AML-193 (cell line): ENCODE measurements at places on chromosomes 2 and 18.

- no peak for DNase-seq
Measured at GRCh38 chr2:4844881-4845280, 847.3 kb upstream of the SOX11 start.

GRCh38 chr2:20302019-20302418 lies 48.6 kb downstream of the PUM2 start:
- no peak for DNase-seq

GRCh38 chr2:172242471-172242870 lies 139.8 kb upstream of the DLX2 start:
- DNase-seq: no peak

- peak; percentile 15 for DNase-seq
Measured at GRCh38 chr2:207235621-207236020, 69.9 kb upstream of the KLF7 start.

- no peak for DNase-seq
Measured at GRCh38 chr2:130834091-130834930, 2.4 kb upstream of the ARHGEF4 start.

DNA sequence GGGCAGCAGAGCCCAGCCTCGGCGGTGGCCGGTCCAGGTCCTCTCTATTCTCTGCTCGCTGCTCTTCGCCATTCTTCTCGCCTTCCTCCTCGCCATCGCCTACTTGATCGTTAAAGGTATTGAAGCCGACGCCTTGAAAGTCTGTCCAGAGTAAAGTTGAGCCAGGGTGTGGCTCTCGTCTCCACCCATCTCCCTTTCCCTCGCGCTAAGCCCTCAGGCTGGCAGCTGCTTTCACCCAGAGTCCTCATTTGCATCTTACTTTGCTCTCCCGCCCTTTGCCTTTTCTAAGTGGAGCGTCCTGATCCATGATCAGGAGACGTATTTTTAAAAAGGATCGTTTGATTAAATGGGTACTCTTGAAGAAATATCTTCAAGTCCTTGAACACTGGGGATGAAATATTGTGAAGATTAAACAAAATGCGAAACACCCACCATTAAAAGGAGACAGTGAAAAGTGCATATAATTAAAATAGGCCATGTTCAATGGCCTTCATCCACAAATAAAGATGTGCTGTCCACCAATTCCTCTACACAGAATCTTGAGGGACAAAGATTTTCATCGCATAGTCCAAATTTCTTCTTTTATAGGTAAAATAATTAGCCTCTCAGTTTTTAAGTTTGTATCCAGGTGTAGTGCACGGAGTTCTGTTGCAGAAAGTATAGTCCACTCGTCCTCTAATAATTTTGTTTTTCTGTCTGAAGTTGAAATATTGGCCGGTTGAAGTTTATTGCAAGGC lies 657 bp downstream of the ARL6IP6 start:
- DNase-seq: peak; percentile 64

DNA sequence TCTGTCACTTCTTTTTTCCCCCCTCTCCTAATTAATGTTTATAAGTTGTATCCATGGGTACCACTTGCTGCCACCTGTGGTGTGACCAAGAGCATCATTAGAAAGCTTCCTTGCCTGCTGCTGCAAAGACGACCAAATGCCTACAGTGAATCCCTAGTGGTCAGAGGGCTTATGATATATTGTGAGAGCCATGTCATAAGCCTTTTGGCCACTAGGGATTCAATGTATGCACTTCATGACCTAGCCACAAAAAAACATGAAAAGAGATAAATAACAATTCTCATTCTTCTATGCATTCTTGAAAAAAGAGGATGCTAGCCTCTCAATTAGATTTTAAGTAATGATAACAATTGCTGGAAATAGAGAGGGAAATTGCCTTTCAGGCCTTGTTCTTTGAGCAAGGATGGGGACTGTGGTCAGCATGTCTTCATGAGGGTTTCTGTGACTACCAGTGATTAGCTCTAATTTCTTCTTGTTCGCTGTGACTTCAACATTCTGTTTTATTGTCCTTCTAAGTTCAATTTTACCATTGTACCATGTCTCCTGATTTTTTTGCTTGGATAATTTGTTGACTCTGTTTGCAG lies 435.3 kb downstream of the TGIF1 start:
- peak; percentile 13 for DNase-seq

GRCh38 chr2:189178726-189179569 lies 613 bp downstream of the COL5A2 start:
- DNase-seq: no peak

DNA sequence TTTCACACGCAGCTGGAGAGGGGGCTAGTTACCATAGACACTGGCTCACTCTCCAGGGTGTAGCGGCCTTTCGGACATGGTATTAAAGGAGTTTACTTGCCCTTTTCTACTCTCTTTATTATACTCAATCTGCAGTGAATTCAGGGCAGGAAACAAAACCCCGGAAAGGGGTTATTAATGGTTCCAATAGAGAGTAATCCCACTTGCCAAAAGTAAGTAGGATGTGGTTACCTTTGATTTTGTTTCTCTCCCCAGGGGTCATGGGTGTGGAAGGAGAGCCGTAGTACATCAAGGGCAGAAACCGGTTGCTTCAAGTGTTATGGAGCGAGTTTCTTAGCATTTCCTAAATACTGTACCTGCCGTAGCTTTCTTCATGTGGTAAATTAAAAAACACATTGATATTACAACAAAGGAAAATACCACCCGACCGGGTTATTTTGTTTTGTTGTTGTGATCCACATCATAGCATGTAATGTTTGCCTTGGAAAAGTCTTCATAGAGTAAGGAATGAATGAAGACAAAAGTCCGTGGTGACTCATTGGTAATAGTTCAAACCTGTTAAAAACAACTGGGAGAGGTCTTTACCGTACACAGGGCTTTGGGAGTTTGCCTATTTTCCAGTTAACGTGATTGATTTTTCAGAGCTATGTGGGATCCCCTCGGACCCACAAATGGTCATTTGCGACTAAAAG lies 71.5 kb downstream of the SLC4A3 start:
- no peak for DNase-seq

DNA sequence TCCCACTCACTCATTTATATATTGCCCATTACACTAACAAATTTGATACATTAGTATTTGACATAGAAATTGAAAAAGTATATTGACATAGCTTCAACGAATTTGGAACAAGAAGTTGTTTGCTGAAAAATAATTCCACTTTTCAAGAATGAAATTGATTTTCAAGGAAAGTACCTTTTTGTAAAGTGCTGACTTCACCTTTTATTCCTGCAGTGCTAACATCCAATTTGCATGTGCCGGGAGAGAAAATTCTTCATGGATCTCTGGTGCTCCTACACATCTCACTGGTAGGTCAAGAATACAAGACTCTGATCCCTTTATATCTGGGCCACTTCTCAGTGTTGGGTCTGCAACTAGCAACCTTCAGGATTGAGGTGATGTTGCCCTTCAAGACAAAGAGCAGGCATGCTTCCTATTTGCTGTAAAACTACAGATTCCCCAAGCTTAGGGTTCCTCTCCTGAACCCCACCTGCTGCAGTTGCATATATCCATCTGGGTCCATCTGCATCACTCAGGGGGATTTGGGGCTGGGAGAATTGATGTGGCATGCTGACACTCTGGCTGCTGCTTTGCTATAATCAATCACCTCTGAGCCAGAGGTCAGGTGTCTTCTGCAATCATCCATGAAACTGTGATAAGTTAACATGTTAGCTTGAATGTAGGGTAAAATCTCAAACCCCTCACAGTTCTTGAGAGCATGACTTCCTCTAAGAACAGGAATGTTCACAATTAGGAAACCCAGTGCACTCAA lies 108.4 kb upstream of the TTN start:
- no peak for DNase-seq

DNA sequence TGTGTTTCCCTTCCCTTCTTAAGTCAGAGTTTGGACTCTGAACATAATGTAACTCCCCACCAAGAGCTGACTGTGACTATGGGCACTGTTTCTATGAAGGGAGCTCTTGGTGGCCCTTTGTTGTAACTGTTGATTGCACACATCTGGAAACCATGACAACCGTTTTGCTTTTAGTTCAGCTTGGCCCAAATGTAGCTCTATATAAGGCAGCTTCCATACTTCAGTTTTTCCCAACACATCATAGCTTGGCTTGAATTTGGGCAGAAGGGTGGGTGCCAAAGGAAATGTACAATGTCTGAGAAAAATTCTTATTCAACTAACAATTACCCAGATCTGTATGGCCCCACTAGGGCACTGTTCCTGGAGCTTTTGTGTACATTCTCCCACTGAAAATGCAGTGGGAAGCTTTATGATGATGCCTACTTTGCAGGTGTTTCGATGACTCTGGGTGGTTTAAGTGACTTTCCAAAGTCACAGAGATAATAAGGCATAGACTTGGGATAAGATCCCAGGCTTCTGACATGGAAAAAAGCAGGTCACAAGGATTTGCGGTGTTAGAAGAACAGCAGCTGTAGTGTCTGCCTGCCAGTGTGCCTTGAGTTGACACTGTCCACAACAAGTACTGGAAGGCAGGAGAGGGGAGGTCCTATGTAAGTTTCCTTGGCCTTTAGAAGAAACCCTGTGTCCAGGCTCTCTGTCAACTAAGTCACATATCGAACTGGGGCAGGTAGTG lies 2.4 kb upstream of the CETN1 start:
- no peak for DNase-seq

DNA sequence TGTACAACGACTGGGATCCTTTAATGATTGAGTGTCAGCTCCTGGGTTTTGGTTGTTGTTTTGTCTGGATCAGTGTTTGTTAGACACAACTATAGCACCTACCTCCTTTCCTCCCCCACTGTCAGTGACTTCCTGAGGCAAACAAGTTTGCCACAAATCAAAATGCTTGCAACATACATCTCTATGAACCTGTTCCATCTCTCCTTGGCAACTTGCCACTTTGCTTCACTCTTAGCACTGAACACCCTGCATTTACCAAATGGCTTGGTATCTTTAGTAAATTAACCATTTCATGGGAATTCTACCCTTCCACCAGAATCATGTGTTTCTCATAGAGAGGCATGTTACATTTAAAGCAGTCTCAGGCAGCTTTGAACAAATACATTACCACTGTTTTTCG lies 301.1 kb upstream of the TANK start:
- DNase-seq: no peak

DNA sequence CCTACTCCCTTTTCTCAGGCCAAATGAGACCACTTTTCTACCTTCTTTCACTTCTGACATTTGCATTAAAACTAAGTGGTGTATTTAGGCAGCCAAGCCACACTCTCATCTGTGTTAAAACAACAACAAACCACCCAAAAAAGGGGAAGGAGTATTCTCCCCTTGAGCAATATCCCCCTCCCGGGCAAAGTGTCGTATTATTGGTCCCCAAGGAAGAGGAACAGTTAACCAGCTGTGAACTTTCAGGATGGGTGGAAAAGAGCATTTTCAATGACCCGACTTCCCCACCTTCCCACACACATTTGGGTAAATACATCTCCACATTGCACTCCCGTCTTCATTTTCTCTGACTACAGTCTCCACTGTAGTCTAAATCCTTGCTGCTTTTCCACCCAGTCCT lies 44.3 kb downstream of the FEZ2 start:
- DNase-seq: peak; percentile 67

GRCh38 chr18:54928236-54928635 lies 31.0 kb downstream of the CCDC68 start:
- DNase-seq: no peak

- DNase-seq: no peak
Measured at GRCh38 chr2:217440000-217440399, 562.8 kb downstream of the TNS1 start.

DNA sequence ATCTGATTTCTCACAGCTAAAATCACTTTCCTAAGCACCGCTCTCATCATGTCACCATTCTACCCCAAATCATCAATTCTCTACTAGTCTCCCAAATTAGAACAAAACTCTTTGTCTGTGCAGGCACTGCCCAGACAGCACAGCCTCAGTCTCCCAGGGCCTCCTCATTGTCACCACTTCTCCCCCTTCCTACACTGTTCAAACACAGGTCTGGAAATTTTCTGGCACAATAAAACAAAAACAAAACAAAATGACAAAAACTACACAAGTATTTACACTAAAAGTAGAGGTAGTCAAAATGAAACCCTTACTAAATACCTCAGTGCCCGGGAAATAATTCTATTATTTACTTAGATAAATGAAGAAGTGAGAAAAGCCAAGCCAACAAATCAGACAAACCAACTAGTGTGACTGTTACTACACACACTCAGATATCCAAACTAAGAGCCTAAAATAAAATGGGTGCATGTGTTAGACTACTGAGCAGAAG lies 156.2 kb upstream of the DNMT3A start:
- DNase-seq: no peak

GRCh38 chr2:109031476-109032228 lies 42.6 kb upstream of the EDAR start:
- peak; percentile 86 for DNase-seq

DNA sequence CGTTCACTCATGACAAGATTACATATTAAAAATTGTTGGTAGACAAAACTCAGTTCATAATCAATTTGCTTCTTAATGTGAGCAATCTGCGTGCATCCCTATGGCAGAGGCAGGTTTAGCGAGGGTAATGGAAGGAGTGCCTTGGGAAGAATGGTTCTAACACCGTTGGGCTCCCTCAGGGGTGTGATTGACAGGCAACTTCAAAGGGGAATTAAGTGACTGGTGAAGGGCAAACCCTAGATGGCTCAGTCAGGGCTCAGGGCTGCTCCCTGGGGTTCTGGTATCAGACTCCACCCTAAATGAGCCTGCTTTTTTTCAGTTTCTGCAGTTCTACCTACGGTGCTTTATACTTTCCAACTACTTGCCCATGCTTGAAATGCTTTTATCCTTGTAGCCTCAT lies 419.5 kb upstream of the CELF4 start:
- DNase-seq: no peak

DNA sequence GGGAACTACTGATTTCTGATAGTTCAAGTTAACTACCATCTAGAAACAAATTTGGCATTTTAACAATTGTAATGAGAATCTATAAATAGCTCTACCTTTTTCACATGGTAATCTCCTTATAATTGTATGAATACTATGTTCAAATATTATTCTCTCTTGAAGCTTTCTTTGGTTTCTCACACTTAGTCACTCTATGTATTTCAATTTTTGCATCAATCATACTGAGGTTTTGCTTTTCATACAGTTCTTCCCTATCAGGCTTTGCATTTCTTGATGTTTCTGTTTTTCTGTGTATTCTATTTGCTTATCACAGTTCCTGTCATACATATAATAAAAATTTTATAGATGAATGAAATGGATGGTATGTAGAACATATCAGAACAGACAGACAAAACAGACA lies 16.0 kb downstream of the VPS54 start:
- no peak for DNase-seq
